GM03348 (cell line): ENCODE measurements at places on chromosomes 7 and 10.
A peak's percentile ranks its signal among the peaks of the same experiment; 100 is the strongest.

DNA sequence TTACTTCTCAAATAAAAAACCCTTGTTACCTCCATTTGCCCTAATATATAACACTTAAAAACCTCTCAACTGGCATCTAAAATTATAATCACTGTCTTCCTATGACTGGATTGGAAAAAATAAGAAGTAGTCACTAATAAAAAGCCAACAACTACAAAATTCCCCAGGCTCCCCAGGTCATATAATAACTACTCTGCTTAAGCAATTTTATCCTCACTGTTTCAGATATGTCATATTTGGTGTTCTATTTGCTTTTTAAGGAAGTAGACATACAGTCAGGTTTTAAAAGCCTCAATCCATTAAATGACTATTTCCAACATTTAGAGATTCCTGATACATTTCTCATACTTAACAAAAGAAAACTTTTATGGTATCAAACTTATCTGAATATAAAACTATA is 2.4 kb downstream of the H2AZ2 start:
- DNase-seq, result no peak

DNA sequence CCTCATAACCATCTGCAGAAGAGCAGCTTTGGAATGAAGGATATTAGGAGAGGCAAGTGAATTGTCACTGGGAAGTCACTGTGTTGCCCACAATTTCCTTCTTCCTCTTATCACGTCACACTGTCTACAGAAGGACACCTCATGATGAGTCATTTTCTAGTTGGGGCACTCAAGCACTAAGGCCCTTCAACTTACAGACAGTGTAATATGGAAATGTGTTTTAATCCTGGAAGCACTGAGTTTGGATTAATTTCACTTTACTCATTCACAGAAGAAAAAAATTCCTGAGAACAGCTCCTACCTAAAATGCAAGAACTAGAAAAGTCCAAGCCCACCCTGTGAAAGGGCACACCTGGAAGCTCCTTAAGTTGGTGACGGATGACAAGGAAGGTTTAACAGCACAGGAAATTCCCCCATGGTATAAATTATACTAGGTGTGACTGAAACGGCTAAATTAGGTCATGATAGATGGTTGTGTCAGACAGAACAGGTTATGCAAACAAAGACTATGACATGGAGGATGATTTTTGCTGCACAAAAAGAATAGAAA is 56.6 kb downstream of the PARD3 start:
- DNase-seq, result peak; percentile 69

DNA sequence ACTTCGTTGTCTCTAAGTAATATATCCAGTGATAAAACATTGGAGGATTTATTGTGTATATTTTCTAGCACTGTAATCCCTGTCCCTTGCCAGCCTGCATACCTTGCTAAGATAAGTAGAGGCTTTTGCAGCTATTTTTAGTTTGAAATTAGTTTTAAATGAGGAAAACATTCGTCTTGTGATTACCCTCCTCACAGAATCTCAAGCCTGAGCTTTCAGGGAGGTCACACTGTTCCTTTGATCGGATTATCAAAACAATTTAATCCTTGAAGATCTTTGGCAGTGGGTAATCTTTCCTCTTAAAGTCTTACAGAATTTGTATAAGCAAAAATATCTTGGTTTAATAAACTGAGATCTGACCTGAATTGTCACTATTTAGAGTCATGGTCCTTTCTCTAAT is 897.0 kb upstream of the CELF2 start:
- DNase-seq, result no peak

DNA sequence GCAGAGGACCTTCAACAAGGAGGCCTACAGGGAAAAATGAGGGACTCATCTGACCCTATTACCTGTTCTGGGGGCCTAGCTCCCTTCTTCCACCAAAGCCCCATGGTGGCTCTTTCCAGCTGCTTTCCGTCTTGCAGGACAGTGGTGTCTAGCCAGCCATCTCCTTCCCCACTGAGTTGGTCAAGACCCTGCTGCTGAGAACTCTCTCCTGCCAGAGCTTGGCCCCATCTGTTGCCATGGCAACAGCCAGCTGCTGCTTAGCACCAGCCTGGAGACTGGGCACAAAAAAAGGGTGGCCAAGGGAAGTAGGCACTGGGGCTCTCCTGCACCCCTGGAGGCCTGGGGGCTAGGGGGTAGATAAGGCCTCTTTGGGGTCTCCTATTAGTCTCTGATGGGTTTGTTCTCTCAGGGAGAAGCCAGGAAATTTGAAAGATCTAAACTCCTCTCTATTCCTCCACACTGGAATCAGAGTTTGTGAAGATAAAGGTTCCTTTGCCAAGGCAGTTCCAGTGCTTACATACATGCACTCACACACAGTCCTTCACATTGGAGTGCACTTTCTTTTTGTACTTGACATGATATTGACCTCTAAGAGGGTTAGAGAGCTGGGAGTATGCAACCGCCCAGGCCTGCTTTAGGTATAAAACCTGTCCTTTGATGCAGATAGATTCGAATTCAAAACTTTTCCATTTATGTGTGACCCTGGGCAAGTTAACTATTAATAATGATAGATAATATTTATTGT is 15.8 kb downstream of the TSPAN33 start:
- no peak for DNase-seq

DNA sequence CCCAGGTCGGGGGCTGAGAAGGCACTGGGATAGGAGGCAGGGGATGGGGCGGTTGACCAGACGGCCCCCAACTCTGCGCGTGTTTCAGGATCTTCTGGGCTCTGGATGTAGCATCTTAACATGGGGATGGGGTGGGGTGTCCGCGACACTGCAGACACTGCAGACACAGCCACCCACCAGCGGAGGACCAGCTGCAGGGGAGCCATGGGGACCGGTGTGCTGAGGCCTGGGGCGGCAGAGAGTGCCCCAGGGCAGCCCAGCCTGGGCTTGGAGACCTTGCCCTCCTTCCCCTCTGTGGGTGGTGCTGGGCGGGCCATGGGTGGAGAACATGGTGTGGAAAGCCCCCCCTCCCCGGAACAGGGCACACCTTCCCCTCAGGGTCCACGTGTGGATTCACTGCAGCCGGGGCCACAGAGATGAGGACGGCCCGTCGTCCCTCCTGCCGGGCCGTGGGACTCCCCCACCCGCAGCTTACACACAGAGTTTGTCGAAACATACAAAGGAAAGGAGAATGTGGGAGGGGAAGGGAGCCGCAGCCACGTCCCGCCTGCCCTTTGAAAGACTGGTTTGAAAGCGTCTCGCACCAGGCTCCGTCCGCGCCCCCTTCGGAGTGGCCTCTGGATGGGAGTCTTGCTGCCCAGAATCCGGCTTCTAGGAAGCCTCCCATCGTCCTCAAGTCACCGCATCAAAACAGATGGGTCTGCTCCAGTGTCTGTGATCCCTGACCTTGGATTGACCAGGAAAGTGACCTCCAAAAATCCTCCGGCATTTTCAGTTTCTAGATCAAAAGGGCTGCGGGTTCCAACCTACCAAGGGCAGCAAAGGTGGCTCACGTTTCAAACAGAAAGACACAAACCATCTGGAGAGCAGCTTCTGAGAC is 91.5 kb upstream of the TCERG1L start:
- DNase-seq, result no peak

- DNase-seq, result no peak
Measured at GRCh38 chr10:87816163-87816897, 1.7 kb downstream of the ATAD1 start.

- no peak for DNase-seq
Measured at GRCh38 chr10:80485076-80485945, 31.2 kb downstream of the TSPAN14 start.

GRCh38 chr10:129936923-129937300 is 27.2 kb downstream of the EBF3 start:
- no peak for DNase-seq

DNA sequence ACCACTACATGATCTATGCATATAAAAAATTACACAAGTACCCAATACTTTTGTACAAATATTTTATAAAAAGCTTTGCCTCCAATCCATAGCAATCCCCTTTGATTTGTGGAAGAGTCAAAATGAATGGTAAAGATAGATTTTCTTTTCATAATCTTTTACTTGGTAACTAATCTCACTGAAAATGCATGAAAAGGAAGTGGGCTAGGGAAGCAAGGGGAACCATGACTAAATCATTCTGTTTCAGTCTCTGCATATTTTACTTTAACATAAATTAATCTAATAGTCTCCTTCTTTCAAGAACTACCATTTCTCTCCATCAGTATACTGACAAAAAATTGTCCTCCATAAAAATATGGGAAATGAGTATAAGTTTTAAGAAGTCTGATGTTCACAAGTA is 96.9 kb downstream of the TES start:
- DNase-seq, result no peak

GRCh38 chr10:130761788-130762301 is 549.7 kb downstream of the TCERG1L start:
- no peak for DNase-seq

- no peak for DNase-seq
Measured at GRCh38 chr7:139950881-139951525, 111.7 kb downstream of the PARP12 start.

GRCh38 chr10:59891349-59891748 is 15.0 kb downstream of the CCDC6 start:
- DNase-seq, result no peak
